Ascending aorta (tissue), 2 donors: ENCODE measurements at places on chromosomes 5 and 9. TPM values are rescaled to one million over a fixed set of nuclear protein-coding genes. Genes with fewer than 3 reads are reported as not detected.

The JAKMIP2 gene
- not detected for total RNA-seq

The SH2D3C gene
- 49.5 TPM for total RNA-seq

The TRIM32 gene
- 2.6 TPM for total RNA-seq

DNA sequence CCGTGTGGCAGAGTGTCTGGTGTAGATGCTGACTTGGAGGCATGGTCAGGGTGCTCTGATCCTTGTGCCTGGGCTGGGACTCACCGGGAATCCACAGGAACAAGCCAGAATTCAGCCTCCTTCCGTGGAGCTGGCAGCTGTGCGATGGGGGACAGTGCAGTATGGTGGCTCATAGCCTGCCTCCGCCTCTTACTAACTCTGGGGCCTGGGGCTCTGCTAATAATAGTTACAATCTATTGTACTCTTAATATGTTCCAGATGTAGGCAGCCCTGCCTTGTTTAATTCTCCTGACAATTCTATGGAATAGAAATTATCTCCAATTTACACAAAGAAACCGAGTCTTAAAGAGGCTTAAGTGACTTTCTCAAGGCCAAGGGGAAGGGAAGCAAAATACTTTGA, 77.6 kb downstream of the PCDH1 start:
- DNase-seq, result no peak

DNA sequence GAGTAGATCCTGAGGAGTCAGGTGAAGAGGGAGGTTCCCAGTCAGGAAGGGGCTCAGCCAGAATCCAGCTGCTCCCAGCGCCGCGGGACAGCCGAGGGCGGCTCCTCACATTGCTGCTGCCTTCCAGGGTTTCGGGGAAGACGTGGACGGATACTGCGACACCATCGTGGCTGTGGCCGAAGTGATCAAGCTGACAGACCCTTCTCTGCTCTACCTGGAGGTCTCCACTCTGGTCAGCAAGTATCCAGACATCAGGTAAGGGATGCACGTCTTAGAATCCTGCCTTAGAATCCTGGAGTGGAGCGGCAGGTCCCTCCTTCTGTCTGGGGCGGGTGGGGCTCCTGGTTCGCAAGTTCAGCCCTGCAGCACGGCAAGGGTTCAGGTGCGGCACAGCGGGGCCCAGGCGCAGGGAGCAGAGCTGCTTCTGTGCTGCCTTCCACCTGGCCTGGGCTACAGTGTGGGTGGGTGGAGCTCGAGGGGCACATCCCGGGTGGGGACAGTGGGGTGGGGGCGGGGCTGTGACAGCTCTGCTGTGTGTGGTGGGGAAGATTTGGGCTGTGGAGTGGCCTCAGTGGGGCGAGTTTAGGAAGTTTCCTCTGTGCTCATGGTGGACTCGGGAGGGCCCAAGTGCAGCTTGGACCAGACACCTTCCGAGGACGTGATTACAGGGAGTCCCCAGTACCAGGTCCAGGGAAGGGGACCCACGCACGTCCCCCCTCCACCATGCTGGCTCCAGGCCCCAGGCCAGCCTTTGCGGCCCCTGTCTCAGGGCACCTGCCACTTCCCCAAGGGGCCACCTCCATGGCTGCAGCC, 22.8 kb downstream of the EXOC3 start:
- no peak for DNase-seq

- no peak for DNase-seq
Observed at GRCh38 chr9:6771722-6772121, 13.9 kb downstream of the KDM4C start.

- no peak for DNase-seq
Observed at GRCh38 chr5:133387091-133387490, 225.2 kb downstream of the FSTL4 start.

DNA sequence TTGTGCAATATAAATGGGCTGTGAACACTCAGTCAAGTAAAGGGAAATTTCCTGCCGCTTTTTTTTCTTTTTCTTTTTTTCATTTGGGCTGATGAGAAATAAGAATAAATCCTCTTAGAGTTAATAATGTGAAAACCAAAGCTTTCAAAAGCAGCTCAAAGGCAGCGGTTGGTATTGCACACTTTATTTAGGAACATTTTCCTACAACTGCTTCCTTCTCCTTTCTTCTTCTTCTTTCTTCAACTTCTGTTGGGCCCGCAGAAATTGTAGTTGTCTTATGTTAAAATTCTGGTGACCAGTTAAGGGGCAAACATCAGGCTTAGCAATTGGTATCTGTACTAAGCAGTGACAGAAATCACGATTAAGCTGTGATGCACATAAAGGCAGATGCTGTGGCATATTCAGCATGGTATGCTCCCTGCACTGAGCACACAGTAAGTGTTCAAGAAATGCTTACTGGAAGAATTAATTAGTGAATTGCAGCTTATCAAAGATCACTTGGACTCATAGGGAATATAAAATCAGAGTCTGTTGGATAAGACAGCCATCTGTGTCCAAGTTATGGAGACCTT, 85.4 kb downstream of the ANKRD55 start:
- no peak for DNase-seq

DNA sequence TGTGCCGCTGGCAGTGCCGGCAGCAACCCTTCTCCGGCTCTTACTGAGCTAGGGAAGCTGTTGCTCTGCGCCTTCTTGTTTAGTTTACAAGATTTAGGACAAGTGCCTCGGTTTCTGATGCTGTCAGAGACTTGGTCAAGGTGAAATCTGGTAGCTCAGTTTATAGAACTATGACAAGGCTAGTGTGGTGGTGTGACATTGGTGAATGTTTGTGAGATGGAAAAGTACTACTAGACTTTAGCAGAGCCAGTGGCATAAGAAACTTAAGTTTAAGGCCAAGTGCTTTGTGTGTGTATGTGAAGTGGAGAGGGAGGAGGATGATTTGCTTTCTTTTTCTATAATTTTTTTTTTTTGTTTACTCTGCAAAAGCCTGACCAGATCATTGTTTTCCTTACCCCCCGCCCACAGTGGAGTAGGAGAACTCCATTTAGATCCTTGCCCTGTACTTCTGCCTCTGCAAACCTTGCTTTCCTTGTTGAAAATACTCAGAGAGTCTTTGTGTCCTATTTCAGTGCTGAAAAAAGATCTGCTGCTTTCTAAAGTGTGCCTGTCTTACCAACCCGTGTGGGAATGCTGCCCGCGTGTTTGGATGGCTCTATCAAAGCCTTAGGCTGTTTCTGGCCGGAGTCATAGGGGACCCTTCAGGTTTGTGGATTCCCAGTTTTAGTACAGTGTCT, 75.9 kb downstream of the TRIO start:
- DNase-seq, result no peak

DNA sequence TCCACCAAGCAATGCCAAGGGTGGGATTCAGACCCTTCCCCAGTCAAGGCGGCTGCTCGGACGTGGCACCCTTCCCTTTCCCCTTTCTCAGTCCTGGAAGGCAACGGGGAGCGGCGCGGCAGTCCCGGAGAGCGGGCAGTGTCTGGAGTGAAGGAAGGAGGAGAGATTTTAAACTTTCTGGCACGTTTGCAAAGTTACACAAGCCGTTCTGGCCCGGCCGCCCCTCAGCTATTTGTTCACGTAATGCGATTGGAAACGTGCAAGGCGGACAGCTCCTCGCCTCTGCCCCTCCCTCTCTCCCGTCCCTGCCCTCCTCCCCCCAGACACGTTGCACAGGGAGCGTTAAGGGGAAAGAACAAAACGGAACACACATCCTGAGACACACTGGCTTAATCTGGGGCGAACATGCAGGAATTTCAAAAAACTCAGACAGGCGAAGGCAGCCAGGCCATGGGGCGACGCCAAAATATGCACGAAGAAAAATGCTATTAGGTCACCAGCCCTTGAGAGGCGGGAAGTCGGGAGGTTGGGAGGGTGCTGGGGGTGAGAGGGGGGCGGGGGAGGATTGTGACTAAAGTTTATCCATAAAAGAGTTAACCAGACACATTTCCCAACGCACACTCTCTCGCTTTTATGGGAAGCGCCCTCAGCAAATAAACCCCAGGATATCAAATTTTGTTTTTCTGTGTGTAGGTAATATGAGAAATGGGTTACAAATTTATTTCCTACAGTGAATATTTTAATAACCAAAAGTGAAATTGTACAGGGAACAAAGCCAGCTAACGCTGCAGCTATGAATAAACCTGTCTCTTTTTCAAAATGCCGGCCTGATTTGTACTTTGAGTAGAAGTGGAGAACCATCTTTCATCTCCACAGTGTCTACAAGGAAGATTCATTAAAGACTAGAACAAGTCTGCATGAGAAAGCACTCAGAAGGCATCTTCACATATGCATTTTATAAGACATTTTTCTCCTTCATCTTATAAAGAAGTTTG, at the start of gene LOX:
Gene LOX (minus strand): TSS at position 144 of the 995 bp plus-strand sequence. CDS start 274 bp downstream, outside the sequence.
- DNase-seq, result peak; percentile 70

DNA sequence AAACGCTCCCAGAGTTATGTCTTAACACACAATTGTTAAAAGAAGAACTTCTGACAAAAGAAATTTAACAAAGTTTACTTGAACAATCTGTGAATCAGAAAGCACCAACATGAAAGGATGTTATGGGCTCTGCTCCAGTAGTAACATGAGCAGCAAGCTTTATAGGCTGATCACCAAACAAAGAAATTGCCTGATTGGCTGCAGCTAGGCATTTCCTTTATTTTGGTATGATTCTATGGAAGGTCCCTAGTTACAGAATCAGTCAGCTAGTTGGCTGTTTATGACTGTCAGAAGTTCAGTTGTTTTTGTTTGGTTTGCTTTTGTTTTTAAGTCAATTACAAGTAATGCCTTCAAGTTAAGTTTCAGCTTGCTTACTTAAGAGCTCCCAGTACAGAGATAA, 102.4 kb upstream of the SMC2 start:
- DNase-seq, result no peak
